ENCODE measurements at places on chromosomes 7 and 10.

DNA sequence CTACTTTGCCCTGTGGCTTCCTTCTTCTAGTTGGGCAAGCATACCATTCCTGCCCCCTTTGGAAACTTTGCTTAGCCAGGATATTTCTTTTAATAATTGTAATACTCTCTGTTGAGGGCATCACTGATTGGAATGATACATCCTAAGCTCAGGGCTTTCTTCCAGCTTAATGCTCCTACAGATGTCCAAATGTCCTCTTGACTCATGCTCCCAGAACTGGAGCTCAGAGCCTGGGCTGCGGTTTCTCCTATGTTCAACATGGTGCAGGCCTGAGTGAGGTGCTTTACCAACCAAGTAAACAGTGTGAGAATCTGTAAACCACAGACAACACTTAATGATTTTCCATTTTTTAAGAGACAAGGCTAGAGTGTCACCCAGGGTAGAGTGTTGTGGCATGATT, 108.6 kb downstream of the LRRC4 start:
- DNase-seq, result no peak

GRCh38 chr7:111393011-111393754, 169.1 kb downstream of the IMMP2L start:
- no peak for DNase-seq

DNA sequence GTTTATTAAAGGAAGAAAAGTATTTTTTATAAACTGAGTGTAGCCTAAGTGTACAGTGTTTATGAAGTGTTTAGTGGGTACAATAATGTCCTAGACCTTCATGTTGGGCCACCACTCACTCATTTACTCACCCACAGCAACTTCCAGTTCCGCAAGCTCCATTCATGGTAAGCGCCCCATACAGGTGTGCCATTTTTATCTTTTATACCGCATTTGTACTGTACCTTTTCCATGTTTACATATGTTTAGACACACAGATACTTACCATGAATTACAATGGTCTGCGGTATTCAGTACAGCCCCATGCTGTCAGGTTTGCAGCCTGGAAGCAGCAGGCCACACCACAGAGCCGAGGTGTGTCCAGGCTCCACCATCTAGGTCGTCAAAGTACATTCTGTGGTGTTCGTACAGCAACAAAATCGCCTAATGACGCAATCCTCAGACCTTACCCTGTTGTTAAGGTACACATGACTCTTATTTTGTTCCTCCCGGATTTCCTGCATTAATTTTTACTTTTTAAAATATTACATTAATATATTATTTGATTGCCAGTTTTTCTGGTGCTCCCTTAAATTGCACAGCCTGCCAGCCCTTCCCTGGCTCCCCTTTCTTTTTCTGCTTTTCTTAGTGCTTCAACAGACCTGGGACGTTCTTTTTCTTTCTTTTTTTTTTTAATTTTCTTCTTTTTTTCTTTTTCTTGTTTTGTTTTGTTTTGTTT, 881 bp upstream of the SSBP1 start:
- no peak for DNase-seq

GRCh38 chr7:90266808-90267207, 21.8 kb downstream of the CFAP69 start:
- no peak for DNase-seq

Data from osteocyte (in vitro differentiated cells).